ENCODE measurements at places on chromosomes 4 and X.

DNA sequence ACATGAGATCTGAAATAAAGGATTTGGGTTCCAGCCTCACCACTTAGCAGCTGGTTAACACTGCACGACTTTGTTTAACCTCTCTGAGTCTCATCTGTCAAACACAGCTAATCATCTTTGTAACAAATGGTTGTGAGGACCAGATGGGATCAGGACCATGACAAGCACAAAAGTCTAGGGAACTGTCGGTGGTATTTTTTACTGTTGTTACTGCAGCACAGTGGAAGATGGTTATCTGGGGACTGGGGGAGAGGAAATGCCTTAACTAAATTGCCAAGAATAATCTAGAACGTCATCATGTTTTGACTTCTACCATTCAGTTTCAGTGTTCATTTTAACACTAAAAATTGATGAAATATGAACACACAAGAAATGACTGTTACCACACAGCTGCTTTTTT is 99.5 kb downstream of the ADGRA3 start:
- no peak for DNase-seq

- no peak for DNase-seq
These were observed 37.7 kb upstream of the RAB33B start for GRCh38 chr4:139416073-139416673.

DNA sequence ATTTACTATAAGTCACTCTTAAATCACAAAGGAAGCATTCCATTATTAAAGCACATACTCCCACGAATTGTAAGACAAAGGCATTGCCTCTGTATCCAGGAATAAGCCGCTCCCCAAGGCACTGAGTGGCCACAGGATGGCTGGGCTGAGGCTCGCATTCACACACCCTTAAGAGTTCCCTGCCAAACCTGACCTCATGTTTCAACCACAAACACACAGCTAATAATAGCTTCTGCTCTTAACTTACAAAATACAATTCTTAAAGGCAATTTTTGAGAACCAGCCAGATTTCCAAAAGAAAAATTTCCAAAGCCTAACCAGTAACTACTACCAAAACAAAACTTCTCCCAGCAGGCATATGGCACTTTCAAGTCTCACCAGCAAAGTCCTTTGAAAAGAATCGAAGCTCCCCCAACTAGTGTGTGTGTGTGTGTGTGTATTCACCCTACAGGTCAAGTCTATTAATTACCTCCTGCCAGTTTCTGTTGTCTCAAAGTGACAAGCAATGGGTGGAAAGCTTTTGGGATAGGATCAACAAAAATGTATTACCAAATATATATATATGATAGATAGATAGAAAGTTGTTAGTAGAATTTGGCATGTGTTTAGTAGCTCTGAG is 36.0 kb downstream of the ARHGAP6 start:
- DNase-seq = no peak

- DNase-seq = no peak
These were observed 23.5 kb upstream of the IL2 start for GRCh38 chr4:122479935-122480416.

DNA sequence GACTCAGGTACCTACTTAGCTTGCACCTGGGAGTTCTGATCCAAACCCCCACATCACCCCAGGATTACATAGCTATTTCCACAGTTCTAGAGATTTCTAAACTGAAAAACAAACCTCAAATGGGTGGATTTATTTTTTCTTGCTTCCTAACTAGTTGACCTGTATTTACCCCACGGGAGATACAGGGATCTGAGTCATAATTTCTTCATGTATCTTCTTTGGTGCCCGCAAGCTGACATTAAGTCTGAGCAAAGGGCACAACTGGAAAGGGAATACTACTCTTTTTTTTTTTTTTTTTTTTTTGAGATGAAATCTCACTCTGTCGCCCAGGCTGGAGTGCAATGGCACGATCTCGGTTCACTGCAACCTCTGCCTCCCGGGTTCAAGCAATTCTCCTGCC is 10.0 kb upstream of the ELOVL6 start:
- DNase-seq = no peak

DNA sequence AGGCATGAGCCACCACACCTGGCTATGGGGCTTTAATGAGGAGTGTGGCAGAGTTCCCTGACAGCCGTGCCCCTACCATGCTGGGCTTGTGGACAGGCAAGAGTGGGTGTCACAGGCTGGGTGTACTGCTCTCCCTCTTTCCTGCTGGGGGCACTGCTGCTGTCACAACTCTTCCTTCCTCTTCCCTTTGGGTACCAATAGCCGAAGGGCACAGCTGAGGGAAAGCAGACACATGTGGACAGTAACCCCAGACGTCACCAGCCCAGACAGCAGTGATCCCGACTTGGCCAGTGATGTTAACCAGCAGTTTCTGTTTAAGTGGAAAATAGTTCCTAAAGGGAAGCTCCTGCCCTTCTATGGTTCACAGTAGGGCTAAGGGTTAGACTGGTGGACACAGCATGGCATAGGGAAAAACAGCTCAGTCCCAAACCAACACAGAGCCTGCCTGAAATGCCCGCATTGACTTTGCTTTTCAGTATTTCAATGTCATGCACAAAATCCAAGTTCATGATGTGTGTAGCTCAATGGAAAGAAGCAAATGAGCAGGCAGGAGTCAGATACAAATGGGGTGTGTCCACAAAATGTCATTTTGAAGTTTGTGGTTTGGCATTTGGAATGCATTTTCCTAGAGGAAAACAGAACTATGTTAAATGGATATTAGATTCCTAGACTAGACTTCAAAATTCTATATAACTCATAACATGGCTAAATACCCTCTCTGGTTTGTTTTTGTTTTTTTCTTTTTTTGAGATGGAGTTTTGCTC is 24.9 kb upstream of the DDX3X start:
- DNase-seq = no peak

DNA sequence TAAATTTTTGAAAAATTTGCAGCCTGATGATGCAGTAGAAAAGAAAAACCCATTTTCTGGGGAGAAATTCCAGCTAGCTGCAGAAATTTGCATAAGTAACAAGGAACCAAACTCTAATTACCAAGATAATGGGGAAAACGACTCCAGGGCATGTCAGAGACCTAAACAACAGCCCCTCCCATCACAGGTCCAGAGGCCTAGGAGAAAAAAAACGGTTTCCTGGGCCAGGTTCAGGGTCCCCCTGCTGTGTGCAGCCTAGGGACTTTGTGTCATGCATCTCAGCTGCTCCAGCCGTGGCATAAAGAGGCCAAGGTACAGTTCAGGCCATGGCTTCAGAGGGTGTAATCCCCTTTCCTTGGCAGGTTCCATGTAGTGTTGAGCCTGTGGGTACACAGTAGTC is 733.7 kb upstream of the CT83 start:
- no peak for DNase-seq

- no peak for DNase-seq
These were observed 653.8 kb upstream of the CPEB2 start for GRCh38 chr4:14348506-14348905.

GRCh38 chr4:38696697-38697096 is 32.7 kb downstream of the KLF3 start:
- DNase-seq = no peak

DNA sequence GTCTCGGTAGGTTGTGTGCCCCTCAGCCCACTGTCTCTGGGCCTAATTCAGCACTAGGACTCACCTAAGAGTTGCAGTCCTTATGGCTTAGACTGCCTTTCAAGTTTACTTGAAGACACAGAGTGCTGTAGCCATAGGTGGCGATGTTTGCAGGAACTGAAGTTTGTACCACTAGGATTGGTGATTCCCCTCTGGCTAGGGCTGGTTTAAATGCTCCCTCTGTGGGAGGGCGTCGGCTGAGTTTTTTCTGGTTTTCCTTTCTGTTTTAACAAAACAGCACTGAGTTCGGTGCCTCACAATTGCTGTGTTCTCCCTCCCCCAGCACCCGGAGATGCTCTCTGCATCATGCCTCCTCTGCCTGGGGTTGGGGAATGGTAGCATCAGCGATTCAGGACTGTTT is 480.9 kb downstream of the PCDH11X start:
- DNase-seq = no peak

DNA sequence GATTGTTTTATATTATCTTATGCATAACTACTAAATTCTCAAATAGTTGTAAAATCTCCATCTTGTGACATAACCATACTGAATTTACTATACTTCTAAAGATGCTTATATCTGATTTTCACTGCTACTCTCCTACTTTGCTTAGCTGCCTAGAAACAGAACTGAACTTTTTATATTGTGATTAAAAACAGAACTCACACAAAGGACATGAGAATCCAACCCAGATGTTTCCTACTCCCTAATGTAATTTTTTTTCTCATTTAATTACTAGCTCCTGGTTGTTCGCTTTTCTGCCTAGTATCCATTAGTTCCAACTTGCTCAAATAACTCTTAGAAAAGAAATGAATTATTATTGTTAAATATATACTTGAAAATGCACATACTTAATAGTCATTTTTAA is 283.5 kb upstream of the ACTRT1 start:
- no peak for DNase-seq

DNA sequence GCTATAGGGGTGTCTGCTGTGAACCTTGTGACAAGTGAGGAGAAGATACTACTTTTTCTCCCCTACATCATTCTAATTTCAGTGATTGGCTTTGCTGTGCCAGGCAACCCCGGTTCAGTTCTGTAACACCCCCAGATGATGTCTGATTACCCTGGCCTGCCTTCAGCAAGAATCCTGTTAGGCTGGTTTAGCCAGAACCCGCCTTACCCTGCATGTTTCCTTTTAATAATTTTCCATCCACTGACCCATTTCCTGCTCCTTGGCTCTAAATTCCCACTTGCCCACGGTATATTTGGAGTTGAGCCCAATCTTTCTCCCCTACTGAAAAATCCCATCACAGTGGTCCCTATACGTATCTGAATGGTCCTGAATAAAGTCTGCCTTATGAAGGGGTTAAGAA is 46.5 kb upstream of the HPSE start:
- no peak for DNase-seq

GRCh38 chr4:113610537-113610936 is 151.0 kb downstream of the CAMK2D start:
- DNase-seq = no peak

GRCh38 chrX:41189156-41189555 is 103.9 kb downstream of the USP9X start:
- no peak for DNase-seq

DNA sequence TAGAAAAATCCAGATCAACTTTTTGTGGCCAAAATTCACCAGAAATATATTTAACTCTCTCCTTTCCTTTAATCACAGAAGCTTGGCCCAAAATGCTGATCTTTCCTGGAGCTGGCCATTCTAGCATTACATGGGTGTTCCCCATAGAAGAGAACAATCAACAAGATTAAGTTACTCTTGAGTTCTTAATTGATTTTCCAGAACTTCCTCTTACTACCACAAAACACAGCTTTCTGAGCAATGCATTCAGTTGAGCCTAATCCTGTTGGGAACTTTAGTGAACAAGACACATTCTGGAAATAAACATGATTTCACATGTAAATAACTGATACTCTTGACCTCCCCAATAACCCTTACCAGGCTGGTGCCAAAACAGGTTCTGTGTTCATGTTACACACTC is 45.4 kb upstream of the STIM2 start:
- DNase-seq = no peak

DNA sequence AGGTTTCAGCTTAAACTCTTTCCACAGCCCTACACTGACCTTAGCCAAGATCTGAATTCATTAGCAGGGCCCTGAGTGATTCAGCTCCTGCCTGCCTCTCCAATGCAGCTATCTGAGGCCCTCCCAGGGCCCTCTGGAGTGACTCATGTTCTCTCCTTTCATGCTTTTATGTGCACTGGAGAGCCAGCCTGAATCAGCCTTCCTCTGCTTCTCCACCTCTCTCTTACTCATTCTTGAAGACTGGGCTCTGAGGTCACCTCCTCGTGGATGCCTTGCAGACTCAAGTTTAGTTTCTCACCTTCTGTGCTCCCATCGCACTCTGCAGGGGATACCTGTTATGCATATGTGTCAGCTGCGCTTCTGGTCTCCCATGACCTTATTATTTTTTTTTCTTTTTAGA is 3.1 kb upstream of the OCIAD2 start:
- DNase-seq = peak; percentile 31

DNA sequence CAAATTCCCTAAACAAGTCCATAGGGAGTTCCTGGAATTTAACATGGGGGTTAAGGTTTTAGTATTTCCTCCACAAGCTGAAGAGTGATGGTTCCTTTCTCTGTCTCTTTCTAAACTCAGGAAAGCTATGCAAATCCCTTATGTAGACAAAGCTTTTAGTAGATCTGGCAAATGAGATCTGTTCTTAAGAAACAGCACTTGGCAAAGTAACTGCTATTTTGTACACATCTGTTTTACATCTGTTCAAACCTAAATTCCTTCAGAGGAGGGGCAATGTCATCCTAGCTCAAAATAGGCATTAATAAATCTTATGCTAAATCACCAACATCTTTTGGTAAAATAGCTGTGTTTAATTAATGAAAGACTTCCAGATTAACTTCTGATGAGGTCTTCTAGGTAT is 137.8 kb upstream of the TBC1D9 start:
- DNase-seq = no peak

DNA sequence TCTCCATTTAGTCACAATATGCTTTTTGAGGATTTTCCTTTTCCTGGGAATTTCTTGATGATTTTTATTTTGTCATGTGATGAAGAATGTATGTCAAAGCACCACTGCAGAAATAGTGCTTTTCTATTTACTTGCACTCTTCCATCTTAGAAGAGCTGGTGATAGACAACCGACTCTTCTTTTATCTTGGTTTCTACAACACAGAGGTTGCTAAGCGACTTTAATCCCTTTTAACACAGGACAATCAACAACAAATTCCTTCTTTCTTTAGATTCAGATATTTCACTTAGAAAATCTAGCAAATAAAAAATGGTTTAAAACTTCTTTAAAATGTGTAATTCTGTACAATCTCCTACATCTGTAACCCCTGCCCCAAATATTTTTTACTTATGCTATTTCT is 34.6 kb downstream of the TET2 start:
- no peak for DNase-seq

DNA sequence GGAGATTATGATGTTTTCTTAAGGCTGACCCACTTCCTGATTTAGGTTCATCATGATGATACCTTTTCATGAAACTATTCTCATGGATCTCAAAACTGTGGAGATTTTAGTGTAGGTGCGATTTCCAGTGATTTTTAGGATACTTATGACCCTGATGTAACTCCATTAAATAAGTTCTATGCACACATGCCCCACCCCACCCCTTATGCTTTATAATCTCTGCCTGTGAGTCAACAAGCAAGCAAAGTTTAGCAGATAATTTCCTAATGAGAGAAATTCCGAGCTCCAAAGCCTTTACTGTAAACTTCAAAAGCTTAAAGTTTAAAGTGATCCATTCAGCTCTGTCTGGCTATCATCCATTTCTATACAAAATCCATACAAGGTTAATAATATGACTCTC is 56.4 kb downstream of the C4orf33 start:
- no peak for DNase-seq

All from stimulated activated CD8-positive, alpha-beta memory T cell treated with anti-CD3 and anti-CD28 coated beads, Interleukin-2, amount 100 ng/mL, for 48 hours (primary cell).